Mesenchymal stem cell (in vitro differentiated cells and primary cell): ENCODE measurements at places on chromosomes 12 and 14.

GRCh38 chr12:78177298-78177697 is 346.6 kb downstream of the NAV3 start:
- H3K4me1 ChIP-seq, result no peaks in the 10 kb centered on the region
- no peak overlapping the region for H3K27ac ChIP-seq
- H3K36me3 ChIP-seq, result peaks cover 4% of the 10 kb centered on the region
- H3K4me3 ChIP-seq, result no peak overlapping the region

DNA sequence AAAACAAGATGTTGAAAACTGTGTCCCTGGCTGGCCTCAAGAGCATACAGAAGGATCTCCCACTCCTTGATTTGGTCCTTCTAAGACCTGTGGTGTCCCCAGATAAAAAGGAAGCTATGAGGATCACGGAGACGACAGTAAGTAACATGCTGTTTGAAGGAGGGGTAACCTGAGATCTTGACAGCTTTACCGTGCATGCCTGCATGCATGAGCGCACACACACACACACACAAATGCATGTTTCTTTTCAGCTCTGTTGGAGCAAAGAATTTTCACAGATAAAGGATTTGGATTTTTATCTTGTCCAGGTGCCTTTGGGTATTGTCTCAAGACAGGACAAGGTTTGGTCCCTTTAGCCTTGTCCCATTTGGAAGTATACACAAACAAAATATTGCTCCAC is 411.6 kb upstream of the CCDC196 start:
- no peak for DNase-seq
- H3K27ac ChIP-seq, result no peak overlapping the region
- H3K27me3 ChIP-seq, result peaks cover 4% of the 10 kb centered on the region
- no peaks in the 10 kb centered on the region for H3K4me1 ChIP-seq
- no peaks in the 10 kb centered on the region for H3K36me3 ChIP-seq

GRCh38 chr12:109689426-109689825 is 24.2 kb upstream of the FAM222A start:
- H3K27ac ChIP-seq, result no peak overlapping the region
- no peaks in the 10 kb centered on the region for H3K4me1 ChIP-seq
- DNase-seq, result no peak
- H3K27me3 ChIP-seq, result peaks cover 34% of the 10 kb centered on the region

GRCh38 chr12:26746121-26746714 is 86.8 kb downstream of the ITPR2 start:
- no peaks in the 10 kb centered on the region for H3K27me3 ChIP-seq
- no peaks in the 10 kb centered on the region for H3K36me3 ChIP-seq
- H3K4me1 ChIP-seq, result peaks cover 7% of the 10 kb centered on the region

- H3K36me3 ChIP-seq, result peaks cover 6% of the 10 kb centered on the region
- peak; percentile 55 for DNase-seq
- peaks cover 9% of the 10 kb centered on the region for H3K4me1 ChIP-seq
- no peak overlapping the region for H3K4me3 ChIP-seq
- no peak overlapping the region for H3K27ac ChIP-seq
Observed at GRCh38 chr12:19572920-19573558, 133.7 kb downstream of the AEBP2 start.

DNA sequence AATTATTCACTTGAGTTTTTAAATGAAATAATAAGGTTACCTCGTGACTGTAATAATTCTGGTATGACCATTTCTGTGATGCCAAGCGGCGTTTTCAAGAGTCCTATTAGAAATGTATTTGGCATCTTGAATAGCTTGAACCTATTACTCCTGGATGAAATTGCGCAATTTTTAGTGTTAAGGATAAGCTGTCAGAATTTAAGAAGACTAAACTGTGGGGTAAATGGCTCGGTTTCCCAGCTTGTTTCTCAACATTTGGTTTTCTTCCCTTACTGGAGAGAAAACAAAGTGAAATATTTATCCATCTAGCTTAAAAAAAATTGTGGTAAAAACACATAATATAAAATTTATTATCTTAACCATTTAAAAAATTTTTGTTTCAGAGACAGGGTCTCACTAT is 26.8 kb downstream of the PCNX1 start:
- DNase-seq, result no peak
- peak overlapping the region; percentile 54 for H3K4me3 ChIP-seq
- no peaks in the 10 kb centered on the region for H3K36me3 ChIP-seq
- peaks cover 4% of the 10 kb centered on the region for H3K4me1 ChIP-seq
- peak overlapping the region; percentile 41 for H3K27ac ChIP-seq

- no peak for DNase-seq
- no peak overlapping the region for H3K27ac ChIP-seq
- no peaks in the 10 kb centered on the region for H3K27me3 ChIP-seq
Observed at GRCh38 chr12:28463396-28463795, 273.1 kb downstream of the CCDC91 start.

GRCh38 chr12:114286145-114286544 is 119.8 kb downstream of the TBX5 start:
- no peak overlapping the region for H3K27ac ChIP-seq
- DNase-seq, result no peak
- no peak overlapping the region for H3K4me3 ChIP-seq

- no peak for DNase-seq
- H3K4me1 ChIP-seq, result no peaks in the 10 kb centered on the region
- H3K27me3 ChIP-seq, result no peaks in the 10 kb centered on the region
- no peaks in the 10 kb centered on the region for H3K36me3 ChIP-seq
- no peak overlapping the region for H3K27ac ChIP-seq
Observed at GRCh38 chr14:25411781-25412757, 362.1 kb upstream of the STXBP6 start.

- H3K36me3 ChIP-seq, result peaks cover 71% of the 10 kb centered on the region
- no peaks in the 10 kb centered on the region for H3K27me3 ChIP-seq
- no peak overlapping the region for H3K4me3 ChIP-seq
- peak overlapping the region; percentile 11 for H3K27ac ChIP-seq
- H3K4me1 ChIP-seq, result peaks cover 24% of the 10 kb centered on the region
Observed at GRCh38 chr12:53483979-53484377, 15.3 kb downstream of the MAP3K12 start.

- peaks cover 14% of the 10 kb centered on the region for H3K27me3 ChIP-seq
- peaks cover 21% of the 10 kb centered on the region for H3K4me1 ChIP-seq
Observed at GRCh38 chr14:23364164-23365035, 572 bp downstream of the EFS start.

DNA sequence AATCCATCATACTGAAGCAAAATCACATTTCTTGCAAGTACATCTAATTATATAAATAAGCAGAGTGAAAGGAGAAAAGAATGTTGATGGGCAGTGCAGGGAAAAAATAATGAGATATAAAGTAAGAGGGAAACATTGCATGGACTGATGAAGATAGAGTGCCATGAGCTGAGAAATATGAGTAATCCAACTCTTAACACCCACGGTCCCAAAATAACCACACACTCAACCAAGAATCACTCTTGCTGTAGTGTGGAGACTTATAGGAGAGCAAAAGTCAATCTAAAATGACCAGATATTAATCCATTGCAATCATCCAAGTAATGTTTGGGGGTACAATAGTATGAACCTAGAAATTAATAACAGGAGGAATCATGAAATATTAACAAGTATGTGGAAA is 40.2 kb downstream of the MYF5 start:
- H3K27me3 ChIP-seq, result no peaks in the 10 kb centered on the region
- DNase-seq, result no peak
- H3K36me3 ChIP-seq, result no peaks in the 10 kb centered on the region
- no peak overlapping the region for H3K4me3 ChIP-seq

GRCh38 chr12:6970096-6970527 is 352 bp downstream of the PHB2 start:
- peaks cover 57% of the 10 kb centered on the region for H3K36me3 ChIP-seq
- H3K27ac ChIP-seq, result peak overlapping the region; percentile 54
- no peak for DNase-seq
- peaks cover 12% of the 10 kb centered on the region for H3K4me1 ChIP-seq
- no peaks in the 10 kb centered on the region for H3K27me3 ChIP-seq

GRCh38 chr14:99034711-99035171 is 237.3 kb downstream of the BCL11B start:
- no peaks in the 10 kb centered on the region for H3K27me3 ChIP-seq
- no peaks in the 10 kb centered on the region for H3K36me3 ChIP-seq
- H3K4me1 ChIP-seq, result no peaks in the 10 kb centered on the region
- H3K4me3 ChIP-seq, result no peak overlapping the region

DNA sequence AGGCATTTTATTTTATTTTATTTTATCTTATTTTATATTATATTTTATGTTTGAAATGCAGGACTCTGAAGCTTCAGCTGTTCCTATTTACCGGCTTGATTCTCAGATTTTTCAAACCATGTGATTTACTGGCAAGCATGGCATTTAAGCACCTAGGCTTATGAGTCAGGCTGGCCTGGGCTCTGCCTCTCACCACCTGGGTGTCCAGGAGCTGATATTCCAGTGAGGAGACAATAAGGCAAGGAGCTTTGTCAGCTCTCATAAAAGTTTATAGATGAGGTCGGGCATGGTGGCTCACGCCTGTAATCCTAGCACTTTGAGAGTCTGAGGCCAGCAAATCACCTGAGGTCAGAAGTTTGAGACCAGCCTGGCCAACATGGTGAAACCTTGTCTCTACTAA is 2.1 kb downstream of the DAO start:
- no peaks in the 10 kb centered on the region for H3K27me3 ChIP-seq
- peaks cover 5% of the 10 kb centered on the region for H3K4me1 ChIP-seq
- H3K4me3 ChIP-seq, result no peak overlapping the region
- no peak overlapping the region for H3K27ac ChIP-seq
- no peaks in the 10 kb centered on the region for H3K36me3 ChIP-seq
- no peak for DNase-seq

DNA sequence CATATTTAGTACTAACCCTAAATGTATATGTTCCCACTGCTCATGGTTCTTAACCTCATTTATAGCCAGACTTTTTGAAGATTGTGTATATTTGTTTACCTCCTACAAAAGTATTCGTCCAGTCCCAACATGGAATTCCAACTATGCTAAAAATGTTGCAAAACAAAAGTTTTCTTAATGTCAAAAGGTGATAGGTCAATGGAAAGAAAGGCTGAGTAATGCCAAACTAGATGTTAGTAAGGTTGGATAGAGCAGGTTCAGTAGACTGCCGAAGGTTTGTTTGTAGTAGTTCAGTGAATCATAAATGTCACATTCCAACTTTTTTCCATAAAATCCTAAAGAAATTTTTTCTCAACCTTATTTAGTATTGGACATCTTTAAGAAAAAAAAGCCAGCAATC is 874.5 kb downstream of the FLRT2 start:
- no peaks in the 10 kb centered on the region for H3K36me3 ChIP-seq
- no peak overlapping the region for H3K4me3 ChIP-seq
- H3K27me3 ChIP-seq, result no peaks in the 10 kb centered on the region
- DNase-seq, result no peak

GRCh38 chr12:5745251-5745888 is 199.7 kb downstream of the ANO2 start:
- H3K36me3 ChIP-seq, result no peaks in the 10 kb centered on the region
- peak; percentile 46 for DNase-seq
- no peak overlapping the region for H3K4me3 ChIP-seq
- no peak overlapping the region for H3K27ac ChIP-seq
- peaks cover 8% of the 10 kb centered on the region for H3K27me3 ChIP-seq

- H3K27ac ChIP-seq, result no peak overlapping the region
- H3K36me3 ChIP-seq, result peaks cover 13% of the 10 kb centered on the region
- peaks cover 9% of the 10 kb centered on the region for H3K27me3 ChIP-seq
- H3K4me3 ChIP-seq, result peak overlapping the region; percentile 54
- peaks cover 2% of the 10 kb centered on the region for H3K4me1 ChIP-seq
- DNase-seq, result peak; percentile 19
Observed at GRCh38 chr14:81400852-81401251, 728 bp upstream of the STON2 start.

- H3K27ac ChIP-seq, result no peak overlapping the region
- H3K27me3 ChIP-seq, result no peaks in the 10 kb centered on the region
- peaks cover 3% of the 10 kb centered on the region for H3K36me3 ChIP-seq
- DNase-seq, result no peak
- no peak overlapping the region for H3K4me3 ChIP-seq
- peaks cover 2% of the 10 kb centered on the region for H3K4me1 ChIP-seq
Observed at GRCh38 chr14:31203414-31203742, 4.2 kb downstream of the HECTD1 start.

DNA sequence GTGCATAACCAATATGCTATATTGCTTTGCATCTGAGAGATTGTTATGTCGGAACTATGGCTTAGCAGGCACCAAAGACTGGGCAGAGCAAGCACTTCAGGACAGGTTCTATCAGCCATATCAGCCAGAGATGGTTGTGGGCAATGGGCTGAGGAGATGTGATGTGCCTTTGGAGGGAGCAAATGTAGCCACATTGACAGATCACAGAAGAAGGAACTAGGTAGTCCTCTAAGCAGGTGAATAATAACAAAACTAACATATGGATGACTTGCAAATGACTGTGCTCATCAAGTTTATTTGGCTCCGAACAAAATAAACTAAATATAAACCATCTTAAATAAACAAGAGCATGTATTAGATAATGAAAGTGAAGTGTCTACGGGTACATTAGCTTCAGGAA is 291.7 kb downstream of the RMST start:
- DNase-seq, result no peak
- H3K27me3 ChIP-seq, result no peaks in the 10 kb centered on the region
- no peaks in the 10 kb centered on the region for H3K4me1 ChIP-seq
- no peak overlapping the region for H3K27ac ChIP-seq
- H3K4me3 ChIP-seq, result no peak overlapping the region
- H3K36me3 ChIP-seq, result no peaks in the 10 kb centered on the region

- no peaks in the 10 kb centered on the region for H3K27me3 ChIP-seq
- DNase-seq, result no peak
- H3K4me1 ChIP-seq, result peaks cover 5% of the 10 kb centered on the region
- no peak overlapping the region for H3K27ac ChIP-seq
Observed at GRCh38 chr12:16602412-16602811, 3.5 kb downstream of the LMO3 start.

GRCh38 chr14:23147676-23148075 is 28.6 kb upstream of the CEBPE start:
- H3K27ac ChIP-seq, result no peak overlapping the region
- H3K27me3 ChIP-seq, result no peaks in the 10 kb centered on the region
- peak; percentile 58 for DNase-seq
- H3K4me1 ChIP-seq, result no peaks in the 10 kb centered on the region

GRCh38 chr14:66645716-66646115 is 137.8 kb downstream of the GPHN start:
- H3K27me3 ChIP-seq, result no peaks in the 10 kb centered on the region
- no peak overlapping the region for H3K4me3 ChIP-seq
- no peak overlapping the region for H3K27ac ChIP-seq
- no peaks in the 10 kb centered on the region for H3K36me3 ChIP-seq

- H3K27me3 ChIP-seq, result no peaks in the 10 kb centered on the region
- no peak overlapping the region for H3K4me3 ChIP-seq
- peaks cover 8% of the 10 kb centered on the region for H3K4me1 ChIP-seq
- no peak overlapping the region for H3K27ac ChIP-seq
Observed at GRCh38 chr12:110002676-110003515, 3.7 kb downstream of the ANKRD13A start.

DNA sequence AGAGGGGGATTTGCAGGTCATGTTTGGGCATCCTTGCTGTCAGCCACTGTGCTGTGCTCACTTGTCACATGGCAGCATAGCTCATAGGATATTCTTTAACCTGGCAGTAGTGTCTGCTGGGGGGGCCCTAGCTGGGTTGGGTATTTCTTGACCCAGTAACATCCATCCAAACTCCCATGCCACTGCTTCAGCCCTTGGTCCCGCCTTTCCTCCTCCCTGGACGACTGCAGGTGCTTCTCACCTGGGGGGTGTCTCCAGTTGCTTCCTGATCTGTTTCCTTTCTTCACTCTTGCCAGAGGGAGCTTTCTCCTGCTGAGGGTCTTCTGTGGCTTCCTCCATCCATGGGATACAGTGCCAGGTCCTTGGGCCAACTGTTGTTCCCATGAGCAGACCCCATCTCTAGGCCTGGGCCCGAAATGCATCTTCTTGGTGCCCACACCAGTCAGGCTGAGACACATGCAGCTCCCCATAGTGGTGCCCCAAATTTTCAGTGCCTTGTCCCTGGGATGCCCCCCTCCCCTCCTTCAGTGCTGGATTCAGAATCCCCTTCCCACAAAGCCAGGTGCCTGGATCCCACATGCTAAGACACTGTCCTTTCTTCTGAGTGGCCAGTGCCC is 20.5 kb downstream of the C14orf132 start:
- peaks cover 25% of the 10 kb centered on the region for H3K4me1 ChIP-seq
- H3K27me3 ChIP-seq, result no peaks in the 10 kb centered on the region
- peaks cover 26% of the 10 kb centered on the region for H3K36me3 ChIP-seq
- no peak overlapping the region for H3K27ac ChIP-seq
- DNase-seq, result no peak
